SJSA1 (cell line): ENCODE measurements at places on chromosomes 5 and 9.

DNA sequence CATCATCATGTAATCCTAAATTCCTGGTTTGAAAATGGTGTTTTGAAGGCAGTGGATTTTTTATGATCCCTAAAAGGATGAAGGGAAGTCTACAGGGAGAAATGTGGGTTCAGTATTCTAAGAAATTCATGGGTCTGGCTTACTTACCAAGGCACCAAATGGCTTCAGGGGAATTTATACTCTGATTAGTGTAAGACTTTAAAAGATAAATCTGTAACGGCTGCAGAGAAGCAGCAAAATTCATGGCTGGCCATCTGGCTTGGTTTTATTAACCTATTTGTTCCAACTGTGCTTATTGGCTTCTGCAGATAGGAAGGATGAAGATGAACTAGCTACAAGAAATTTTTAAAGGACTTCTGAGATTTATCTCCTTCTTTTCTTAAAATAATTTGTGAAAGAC lies 222.8 kb downstream of the TENT4A start:
- no peak for DNase-seq

DNA sequence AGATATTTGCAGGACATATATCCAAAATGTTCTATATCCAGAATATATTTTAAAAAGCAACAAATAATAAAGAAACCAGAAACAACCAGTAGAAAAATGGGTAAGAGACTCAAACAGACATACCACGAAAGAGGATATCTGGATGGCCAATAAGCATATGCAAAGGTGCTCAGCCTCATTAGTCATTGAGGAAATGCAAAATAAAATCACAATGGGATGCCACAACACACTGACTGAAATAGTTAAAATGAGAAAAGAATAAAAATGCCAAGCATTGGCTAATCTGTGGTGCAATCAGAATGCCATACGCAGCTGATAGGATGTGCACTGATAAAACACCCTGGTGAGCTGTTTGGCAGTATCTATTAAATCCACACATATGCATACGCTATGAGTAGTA lies 265.8 kb upstream of the ANKH start:
- no peak for DNase-seq

GRCh38 chr5:83220331-83220730 lies 143.0 kb downstream of the XRCC4 start:
- no peak for DNase-seq

DNA sequence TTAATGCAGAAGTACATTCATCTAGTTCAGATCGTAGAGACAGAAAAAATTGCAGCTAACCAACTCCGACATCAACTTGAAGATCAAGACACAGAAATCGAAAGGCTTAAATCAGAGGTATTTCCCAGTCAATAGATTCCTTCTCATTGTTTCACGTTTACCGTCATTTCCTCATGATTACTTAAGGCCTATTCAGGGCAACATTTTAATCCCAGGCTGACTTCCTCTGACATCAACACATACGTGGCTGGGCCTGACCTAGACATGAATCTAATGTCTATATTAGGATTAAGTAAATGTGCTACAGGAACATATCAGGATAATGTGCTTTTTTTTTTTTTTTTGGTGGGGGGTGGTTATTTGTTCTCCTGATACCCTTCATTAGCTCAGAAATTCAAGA lies 107.9 kb downstream of the RASGRF2 start:
- no peak for DNase-seq

- no peak for DNase-seq
Observed at GRCh38 chr5:164098531-164098930, 593.1 kb downstream of the MAT2B start.

GRCh38 chr5:173963182-173963838 lies 25.7 kb upstream of the C5orf47 start:
- DNase-seq, result no peak

- no peak for DNase-seq
Observed at GRCh38 chr5:15222156-15222555, 277.8 kb upstream of the FBXL7 start.

- peak; percentile 42 for DNase-seq
Observed at GRCh38 chr5:115396688-115397087, 100.2 kb upstream of the CCDC112 start.

GRCh38 chr5:1444361-1445189 lies 665 bp downstream of the SLC6A3 start:
- DNase-seq, result no peak

DNA sequence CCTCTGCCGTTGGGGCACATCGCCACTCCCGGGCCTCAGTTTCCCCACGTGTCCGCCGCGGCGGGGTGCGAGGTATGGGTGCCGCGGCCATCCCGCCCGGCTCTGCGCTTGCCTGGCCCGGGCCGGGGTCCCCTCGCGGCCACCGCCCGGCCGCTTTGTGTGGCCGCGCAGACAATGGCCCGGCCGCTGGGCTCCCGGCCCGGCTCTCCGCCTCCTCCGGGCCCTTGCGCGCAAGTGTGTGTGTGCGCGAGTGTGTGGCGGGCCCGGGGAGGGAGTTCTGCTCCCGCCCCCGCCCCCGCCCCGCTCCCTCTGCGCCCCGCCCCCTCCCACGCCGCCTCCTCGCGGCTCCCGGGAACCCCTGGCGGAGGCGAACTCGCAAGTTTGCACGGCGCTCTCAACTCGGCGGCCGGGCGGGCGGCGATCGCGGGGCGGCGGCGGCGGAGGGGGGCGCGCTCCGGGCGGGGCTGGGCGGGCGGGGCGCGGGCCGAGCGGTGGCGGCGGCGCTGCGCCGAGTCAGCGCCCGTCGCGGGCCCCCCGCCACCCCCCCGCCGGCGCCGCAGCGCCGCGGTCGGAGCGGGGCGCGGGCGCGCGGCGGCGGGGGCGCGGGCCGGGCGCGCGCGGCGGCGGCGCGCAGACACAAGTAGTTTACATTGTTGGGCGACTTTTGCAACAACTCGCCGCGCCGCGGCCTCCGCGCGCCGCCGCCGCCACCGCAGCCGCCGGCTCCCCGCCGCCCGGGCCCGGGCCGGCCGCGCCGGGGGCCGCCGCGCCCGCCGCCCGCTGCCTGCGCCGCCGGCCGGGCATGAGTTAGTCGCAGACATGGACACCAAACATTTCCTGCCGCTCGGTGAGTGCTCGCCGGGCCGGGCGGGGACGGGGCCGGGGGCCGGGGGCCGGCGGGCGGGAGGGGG lies at the start of gene RXRA:
Gene RXRA (plus strand): TSS at position 643 of the 911 bp plus-strand sequence. CDS start 177 bp downstream, at position 820.
- peak; percentile 85 for DNase-seq

DNA sequence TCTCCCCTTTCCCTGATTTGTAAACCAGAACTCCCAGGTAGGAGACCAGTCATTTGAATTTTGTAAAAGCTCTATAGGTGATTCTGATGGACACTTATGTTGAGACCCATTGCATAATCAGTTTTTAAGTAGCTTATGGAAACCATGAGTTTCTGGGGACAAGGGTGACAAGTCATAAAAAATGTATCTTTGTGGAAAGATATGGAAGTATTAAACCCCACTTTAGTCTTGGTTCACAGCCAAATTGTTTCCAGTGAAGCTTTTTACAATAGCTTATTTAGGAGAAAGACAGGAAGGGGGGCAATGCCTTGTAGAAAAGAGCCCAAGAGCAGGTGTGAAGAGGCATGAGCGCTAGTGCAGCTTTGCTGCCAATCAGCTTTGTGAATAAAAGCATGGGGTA lies 453 bp upstream of the CCL28 start:
- DNase-seq, result no peak

GRCh38 chr5:140182075-140182711 lies 7.2 kb downstream of the CYSTM1 start:
- no peak for DNase-seq

- no peak for DNase-seq
Observed at GRCh38 chr5:19986806-19987205, 1.2 kb downstream of the CDH18 start.

- DNase-seq, result no peak
Observed at GRCh38 chr5:89343666-89344065, 460.7 kb upstream of the MEF2C start.

DNA sequence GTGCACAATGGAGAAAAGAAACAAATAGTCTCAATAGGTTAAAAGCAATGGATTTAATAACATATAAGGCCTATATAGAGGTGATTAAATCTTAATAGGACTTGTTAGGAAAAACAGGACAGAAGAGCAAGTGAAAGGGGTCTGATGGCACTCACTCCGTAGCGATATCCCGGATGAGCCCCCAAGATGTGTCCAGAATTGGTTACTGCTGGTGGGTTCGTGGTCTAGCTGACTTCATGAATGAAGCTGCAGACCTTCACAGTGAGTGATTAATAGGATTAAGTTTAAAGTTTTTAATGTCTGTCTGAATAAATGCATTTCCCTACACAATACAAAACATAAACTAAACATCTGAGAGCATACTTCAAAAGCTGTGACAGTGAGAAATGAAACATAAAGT lies 110.4 kb upstream of the FAM174A start:
- no peak for DNase-seq

GRCh38 chr5:164470312-164470711 lies 964.9 kb downstream of the MAT2B start:
- no peak for DNase-seq

- no peak for DNase-seq
Observed at GRCh38 chr5:111262153-111262552, 38.0 kb downstream of the CAMK4 start.

GRCh38 chr5:11890777-11891176 lies 13.5 kb downstream of the CTNND2 start:
- DNase-seq, result no peak

DNA sequence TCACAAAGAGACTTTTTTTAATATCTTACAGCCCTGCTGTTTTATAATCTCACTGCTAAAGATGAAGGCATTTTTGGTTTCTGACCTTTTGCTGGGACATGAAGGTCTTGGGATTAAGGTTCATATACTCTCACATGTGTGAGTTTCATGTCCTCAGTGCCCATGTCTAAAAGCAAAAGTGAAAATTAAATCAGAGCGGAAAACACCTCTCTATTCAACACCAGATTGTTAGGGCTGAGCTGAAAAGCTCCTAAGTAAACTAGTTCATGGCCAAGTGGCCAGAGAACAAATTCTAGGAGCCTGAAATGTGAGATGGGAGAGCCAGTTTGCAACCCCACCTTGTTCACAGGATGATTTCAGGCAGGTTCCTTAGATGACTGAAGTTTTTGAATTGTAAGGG lies 110.9 kb downstream of the GRIA1 start:
- DNase-seq, result no peak

- no peak for DNase-seq
Observed at GRCh38 chr5:179337796-179338676, 7.2 kb downstream of the ADAMTS2 start.

GRCh38 chr5:81694726-81695125 lies 56.2 kb downstream of the SSBP2 start:
- DNase-seq, result no peak

- peak; percentile 8 for DNase-seq
Observed at GRCh38 chr9:114317665-114318357, 5.1 kb upstream of the ORM1 start.

DNA sequence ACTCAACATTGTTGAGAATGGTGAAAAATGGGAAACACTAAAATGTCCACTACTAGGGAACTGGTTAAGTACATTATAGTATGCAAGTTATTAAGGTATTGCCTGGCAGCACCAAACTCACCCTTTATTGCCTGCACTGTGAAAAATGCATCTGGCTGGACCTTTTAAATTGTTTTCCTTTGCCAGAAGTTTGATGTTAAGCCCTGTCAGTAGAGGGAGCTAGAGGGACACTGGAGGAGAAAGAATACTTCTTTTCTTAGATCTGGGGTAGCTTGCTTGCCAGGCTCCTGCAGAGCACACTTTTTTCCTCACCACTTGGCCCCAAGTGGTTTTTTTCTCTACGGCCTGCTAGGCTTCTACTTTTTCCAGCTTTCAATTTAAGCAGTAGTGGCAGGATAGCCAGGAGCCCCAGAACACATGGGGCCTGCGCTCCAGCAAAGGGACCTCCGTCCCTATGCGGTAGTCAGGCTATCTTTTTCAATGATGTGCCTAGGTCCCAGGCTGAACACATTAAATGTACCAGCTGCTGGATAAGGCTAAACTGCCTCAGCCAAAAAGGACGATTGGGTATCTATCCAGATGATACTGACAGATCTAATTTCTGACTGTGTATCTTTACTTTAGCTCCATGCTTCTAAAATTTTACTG lies 8.0 kb upstream of the HABP4 start:
- DNase-seq, result peak; percentile 14

DNA sequence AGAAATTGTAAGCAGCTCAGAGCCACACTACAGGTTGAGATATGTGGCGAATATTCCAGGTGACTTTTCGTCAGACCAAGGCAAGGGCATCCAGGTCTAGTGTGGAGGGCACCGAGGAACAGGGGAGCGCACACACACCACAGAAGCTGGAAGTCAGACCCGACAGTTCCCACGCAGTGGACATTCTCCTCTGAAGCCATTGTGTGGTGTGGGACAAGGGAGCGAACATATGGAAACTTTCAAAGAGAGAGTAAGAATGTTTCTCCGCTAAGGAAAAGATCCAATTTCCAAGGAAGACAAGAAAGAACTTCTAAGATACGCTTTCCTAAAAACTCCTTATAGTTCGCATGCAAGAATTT lies 141.4 kb upstream of the OTULINL start:
- no peak for DNase-seq

DNA sequence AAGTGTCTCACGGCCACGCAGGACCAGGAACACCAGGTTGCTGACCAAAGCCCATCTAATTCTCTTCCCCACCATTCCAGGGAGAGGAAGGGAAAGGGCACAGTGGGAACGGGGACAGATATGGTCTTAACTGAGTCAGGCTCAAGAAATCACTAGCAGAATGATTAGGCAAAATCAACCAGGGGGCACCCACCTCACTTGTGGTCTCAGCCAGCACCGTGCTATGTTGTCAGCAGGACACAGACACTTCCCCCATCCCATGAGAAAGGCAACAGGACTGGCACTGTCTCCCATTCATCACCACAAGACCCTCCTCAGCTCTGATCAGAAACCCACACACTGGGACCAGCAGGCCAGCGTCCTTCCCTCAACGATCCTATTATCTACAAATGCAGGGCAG lies 2.9 kb downstream of the BICD2 start:
- DNase-seq, result no peak

DNA sequence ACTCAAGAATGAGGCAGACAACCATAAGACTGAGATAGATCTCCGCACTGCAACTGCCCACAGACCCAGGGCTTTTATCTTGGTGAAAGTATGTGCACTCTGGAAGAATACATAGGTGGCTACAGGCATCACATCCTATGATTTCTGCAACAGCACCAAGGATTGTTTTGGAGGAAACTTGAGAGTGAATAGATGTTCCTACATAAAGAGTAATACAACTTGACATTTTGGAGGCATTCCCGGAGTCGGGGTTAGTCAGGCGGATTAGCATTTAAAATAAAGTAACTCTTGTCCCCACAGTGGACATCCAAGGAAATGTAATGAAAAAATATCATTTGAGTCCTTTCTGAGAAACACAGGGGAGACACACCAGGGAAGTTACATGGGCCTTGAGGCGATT lies 26.7 kb downstream of the TMEM174 start:
- DNase-seq, result no peak

- DNase-seq, result peak; percentile 83
Observed at GRCh38 chr5:55903121-55903701, 52.1 kb downstream of the IL31RA start.

DNA sequence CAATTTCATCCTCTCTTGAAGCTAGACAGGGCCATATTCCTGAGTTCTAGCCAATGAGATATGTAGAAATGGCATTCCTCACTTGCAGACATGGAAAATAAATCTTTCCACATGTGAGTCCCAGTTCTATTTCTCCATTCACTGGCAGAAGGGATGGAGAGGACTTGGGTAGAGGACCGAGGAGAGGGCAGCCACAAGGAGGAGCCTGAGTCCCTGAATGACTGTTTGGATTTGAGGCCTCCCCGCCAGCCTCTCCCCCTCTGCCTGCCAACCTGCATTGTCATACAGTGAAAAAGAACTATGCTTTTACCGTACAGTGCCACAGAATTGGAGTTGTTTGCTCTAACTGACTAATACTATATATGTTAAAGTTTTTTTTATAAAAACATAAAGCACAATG lies 583.0 kb upstream of the WWC1 start:
- peak; percentile 54 for DNase-seq
